ENCODE measurements at places on chromosomes 1 and 21.

- no peak for ATAC-seq
These were observed 17.8 kb downstream of the ABCG1 start for GRCh38 chr21:42236693-42237092.

GRCh38 chr1:239392271-239392670 is 5.9 kb downstream of the CHRM3 start:
- ATAC-seq: no peak

GRCh38 chr1:182484531-182485257 is 34.7 kb downstream of the RGSL1 start:
- ATAC-seq: no peak

DNA sequence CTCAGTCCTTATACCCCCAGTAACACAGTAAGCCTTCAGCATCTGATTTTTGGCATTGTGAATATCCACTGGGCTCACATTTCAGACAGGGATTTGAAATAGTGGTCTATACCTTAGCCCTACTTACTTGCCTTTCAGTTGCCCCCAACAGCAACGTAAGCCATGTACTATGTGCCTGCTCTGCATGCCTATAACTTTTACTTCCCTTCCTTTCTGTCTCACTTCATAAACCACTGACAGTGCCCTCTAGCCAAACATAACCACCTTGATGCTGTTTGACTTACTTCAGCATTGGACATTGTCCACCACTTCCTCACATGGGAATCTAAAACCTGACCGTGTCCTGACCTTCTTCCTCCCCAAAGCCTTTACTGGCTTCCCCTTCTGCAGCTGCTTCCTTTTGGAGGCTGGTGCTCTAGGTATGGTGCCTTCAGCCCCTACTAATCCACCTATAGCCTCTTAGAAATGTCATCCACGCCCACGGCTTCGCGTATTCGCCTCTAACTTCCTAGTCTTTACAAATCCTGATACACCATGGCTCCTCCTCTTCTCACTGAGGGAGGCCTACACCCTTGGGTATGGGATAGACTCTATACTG is 3.6 kb upstream of the ZNF672 start:
- no peak for ATAC-seq

DNA sequence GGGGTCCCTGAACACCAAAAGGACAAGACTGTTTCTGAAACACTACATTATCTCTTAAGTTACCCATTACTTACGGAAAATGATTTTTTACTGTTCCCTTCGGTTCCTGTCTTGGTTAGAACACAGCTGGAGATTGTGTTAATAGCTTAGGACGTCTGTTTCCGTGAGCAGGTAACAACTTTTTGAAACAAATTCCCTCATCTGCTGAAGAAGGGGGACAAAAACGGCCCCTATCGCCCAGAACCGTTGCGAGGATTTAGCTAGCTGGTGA is 67.8 kb downstream of the SLC35A3 start:
- peak; percentile 19 for ATAC-seq

DNA sequence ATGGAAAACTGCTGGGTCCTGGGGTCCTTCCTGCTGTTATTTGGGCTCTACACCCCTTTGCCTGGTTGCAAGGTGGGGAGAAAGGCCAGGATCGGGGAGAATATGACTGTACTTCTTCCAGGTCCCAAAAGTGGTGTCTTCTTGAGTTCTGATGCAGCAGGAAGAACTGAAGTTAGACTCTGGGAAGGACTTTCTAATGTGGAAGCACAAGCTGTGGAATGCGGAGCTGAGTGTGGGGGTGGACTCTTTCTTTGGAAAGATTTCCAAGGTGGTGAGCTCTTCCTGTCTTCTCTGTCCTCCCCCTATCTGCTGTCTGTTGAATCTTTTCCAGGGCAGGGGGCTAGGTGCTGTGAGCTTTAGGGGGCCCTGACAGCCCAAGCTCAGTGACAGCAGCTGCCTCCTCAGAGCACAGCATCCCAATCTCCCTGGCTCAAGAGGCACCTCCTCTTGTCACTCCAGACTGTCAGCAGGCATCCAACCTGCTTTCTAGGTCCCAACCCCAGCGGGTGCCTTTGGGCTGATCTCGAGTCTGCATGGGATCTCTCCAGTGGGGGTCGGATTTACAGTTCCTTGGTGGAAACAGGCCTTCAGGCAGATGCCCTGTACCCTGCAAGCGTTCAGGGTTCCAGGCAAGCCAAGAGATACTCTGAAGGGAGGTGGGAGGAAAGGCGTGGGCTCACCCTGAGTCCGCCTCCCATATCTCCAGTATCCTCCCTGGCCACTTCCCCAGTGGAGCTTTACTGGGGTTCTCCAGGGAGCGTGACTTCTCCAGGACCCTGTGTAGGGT is 23.2 kb downstream of the ADORA1 start:
- no peak for ATAC-seq

DNA sequence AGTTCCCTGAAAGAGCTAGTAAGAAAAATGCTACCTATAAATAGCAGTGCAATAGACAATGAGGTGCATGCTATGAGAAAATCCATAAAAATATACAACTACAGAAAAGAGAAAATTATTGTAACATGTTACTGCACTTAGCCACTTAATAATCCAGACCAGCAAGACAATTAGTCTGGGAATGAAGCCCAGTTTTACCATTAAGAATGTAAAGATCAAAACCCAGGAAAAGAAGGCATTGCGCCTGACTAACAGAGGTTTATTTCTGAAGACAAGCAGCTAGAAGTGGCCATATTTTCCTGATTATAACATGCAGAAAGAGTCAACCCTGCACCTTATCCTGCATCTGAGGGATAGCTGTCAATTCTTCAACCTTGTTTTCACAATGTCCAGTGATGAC is 276.4 kb upstream of the PRMT6 start:
- no peak for ATAC-seq

DNA sequence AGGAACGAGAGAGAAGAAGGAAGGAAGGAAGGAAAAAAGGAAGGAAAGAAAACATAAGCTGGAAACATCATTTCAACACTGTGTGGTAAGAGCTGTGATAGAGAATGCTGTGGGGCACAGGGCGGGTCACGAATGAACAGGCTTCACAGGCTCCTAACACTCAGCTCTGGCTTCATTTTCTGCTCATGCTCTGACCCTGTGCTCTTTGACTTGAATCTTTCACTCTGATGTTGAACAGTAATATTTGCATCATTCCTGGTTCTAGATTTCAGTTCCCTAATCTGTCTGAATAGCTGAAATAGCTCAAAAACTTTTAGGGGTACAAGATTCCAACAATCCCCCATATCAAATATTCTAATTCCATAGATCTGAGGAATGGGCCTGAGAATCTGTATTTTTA is 207.3 kb downstream of the LHX8 start:
- no peak for ATAC-seq

GRCh38 chr1:154453574-154454352 is 48.3 kb upstream of the TDRD10 start:
- peak; percentile 65 for ATAC-seq

GRCh38 chr1:178495741-178496409 is 889 bp downstream of the CLEC20A start:
- ATAC-seq: no peak

DNA sequence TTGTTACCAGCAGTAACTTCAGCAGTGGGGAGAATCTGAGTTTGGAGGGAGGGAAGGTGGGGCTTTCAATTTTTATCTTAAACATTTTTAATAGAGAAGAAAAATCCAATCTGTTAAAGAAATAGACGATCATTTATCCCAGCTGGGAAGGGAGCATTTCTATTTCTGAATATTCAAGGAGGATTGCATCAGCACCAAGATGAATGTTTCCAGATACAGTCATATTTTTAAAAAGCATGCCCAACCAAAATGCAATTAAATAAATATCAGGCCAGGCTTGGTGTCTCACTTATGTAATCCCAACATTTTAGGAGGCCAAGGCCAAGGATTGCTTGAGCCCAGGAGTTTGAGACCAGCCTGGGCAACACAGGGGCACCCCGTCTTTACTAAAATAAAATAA is 1.7 kb upstream of the ATP1A4 start:
- no peak for ATAC-seq

DNA sequence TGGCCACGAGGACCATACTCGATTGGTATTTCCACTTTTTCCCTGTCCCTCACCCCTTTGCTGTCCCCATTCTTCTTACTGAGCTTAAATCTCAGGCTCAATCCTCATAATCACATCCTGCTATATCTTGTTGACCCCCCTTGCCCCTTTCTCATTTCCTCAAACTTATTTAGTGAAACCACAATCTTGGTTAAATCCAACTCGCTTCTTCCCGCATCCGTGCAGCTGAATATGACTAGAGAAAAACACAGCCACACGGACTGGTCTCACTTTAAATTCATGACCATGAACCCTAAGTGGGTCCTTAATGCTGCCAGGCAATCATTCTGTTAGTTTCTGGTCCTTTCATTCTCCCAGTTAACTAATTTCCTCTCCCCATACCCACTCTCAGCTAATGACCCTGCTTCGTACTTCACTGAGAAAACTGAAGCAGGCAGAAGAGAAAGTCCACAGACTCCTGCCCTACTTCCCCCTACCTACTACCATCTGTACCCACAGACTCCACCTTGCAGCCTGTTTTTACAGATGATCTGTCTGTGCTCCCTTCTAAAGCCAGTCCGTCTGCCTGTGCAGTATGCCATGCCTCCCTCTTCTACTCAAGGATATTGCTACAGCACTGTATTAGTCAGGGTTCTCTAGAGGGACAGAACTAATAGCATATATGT is 96.8 kb upstream of the LMO4 start:
- ATAC-seq: no peak

GRCh38 chr1:65626003-65626402 is 166.7 kb upstream of the PDE4B start:
- ATAC-seq: no peak

DNA sequence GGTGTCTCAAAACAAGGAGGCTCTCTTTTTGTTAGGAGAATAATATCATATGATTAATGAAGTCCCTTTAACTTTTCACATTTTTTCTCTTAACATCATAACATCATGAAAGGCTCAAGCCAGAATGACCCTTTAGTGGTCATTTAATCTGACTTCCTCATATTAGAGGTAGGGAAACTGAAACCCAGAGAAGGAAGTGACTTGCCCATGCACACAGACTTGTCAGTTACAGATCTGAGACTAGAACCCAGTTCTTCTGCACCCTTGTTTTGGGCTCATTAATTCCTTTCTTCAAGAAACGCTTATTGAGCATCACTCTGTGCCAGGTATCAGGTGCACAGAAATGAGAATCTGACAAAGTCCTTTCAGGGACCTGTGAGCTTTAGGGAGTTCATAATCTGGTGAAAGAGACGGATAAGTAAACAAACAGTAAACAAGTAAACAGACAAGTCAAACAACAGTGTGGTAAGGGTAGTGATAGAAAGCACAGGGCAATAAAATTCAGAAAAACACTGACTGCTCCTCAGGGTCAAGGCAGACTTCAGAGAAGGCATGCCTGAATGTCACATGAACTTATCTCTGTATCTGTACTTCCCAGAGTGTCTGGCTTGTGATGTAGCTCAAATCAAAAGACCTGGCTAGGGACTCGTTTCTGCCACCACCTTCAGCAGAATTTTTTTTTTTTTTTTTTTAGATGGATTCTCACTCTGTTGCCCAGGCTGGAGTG is 38.3 kb upstream of the OSBPL9 start:
- ATAC-seq: no peak

DNA sequence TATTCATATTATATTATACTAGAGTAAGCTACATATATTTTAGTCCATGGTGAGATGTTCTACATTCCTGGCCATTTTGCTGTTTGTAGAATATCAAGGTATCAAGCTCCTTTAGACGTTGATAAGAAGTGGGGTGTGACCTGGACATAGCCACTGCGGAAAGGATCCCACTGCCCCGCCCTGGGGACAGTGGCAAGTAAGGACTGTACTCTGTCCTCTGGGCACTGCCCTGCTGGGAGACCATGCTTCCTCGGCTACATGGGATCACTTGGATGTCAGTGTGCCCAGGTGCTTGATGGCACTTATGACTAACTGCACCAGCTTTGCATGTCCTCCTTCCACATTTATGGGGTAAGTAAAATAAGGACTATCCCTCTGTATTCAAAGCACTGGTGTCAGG is 46.3 kb upstream of the NTPCR start:
- no peak for ATAC-seq

GRCh38 chr1:10638559-10639005 is 157.9 kb downstream of the CASZ1 start:
- no peak for ATAC-seq

GRCh38 chr21:31671146-31671716 is 11.7 kb downstream of the SOD1 start:
- no peak for ATAC-seq

DNA sequence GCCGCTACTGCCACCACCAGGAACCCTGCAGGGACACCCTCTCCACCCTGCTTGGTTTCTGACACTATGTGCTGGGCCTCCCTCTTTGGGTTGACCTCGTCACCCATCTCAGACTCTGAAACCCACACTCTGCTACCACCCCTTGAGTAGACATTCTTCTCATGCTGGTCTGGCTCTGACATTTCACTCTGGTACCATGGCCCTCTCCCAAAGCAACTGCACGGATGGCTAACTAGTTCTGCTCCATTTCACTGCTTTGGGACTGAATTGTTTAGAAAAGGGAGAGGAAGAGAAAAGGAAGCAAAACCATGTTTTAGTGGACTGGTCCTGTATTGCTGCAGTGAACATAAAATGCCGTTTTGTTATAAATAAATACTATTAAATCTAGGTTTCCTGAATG is 137.8 kb downstream of the KCNK2 start:
- no peak for ATAC-seq

DNA sequence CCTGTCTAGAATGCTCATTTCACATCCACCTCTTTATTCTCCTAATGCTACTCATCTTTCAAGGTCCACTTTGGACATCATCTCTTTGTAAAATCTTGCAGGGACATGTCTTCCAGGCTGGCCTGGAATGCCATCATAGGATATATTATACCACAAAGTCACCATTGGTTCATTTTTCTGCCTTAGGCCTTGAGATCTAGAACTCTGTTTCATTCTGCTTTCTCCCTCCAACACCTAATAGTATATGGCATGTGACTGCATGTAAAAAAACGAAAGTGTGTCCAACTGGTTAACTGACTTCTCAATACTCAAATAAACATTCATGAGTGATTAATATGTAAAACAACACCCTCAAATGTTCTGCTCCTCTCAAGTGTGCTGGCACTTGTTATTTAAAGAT is 84.1 kb downstream of the RGS2 start:
- ATAC-seq: no peak

GRCh38 chr1:201361652-201362504 is 15.6 kb downstream of the TNNT2 start:
- ATAC-seq: peak; percentile 88

DNA sequence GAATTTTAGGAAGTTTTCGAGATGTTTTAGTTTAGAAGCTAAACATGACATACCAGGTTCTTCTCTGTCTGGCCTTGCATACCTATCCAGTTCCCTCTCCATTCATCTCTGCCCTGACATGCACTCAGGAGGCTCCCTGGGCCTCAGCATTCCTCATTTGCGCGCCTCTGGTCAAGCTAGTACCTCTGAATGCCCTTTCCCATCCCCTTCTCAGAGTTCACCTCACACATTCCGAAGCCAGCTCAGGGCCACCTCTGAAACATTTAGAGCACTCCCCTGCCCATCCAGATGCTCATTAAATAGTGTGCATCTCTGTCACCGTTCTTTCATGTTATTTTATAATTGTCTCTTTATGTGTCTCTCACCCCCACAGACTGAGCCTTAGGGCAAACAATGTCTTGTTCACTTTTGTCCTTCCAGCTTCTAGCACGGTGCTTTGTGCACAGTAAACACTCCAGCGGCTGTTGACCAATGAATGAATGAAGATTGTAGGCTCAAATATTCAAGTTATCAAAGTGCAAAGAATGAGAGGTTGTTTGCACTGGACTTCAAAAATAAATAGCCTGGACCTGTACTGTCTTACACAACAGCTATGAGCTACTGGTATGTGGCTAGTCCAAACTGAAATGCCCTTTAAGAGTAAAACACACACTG is 1.2 kb upstream of the DHCR24 start:
- ATAC-seq: no peak

Measured in SK-N-SH treated with all-trans-retinoic acid at 6 μM for 48 hours (cell line).